DMS79 (cell line): ENCODE measurements at places on chromosomes 7 and 10.

GRCh38 chr10:18203471-18203870 is 63.2 kb downstream of the CACNB2 start:
- DNase-seq: no peak

DNA sequence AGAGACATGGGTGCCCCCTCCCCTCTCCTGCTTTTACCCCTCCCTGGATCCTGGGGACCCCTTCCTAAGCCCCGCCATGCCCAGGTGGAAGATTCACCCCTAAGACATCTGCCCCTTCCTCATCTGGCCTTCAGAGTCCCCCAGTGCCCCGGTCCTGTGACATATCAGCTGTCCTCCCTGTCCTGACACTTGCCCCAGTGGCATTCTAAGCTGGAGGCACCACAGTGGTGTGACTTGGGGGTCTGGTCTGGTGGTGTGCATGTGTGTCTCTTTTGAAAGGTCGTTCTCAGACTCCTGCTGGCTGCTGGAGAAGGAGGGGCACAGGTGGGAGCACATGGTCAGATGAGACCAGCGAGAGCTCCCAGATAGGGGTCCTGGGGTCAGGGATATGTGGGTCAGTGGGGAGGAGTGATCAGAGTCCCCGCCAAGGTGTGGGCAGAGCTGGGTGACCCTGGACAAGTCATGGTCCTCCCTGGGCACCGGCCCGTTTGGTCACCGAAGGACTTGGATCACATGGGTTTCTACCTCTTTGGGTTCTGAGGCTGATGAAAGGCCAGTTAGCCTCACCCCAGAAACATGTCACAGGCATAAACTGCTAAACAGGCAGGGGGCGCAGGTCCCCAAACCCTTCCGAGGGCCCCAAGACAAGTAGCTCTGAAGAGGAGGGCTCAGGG is 645 bp upstream of the TFR2 start:
- DNase-seq: no peak

- peak; percentile 39 for DNase-seq
These were observed 194.8 kb downstream of the TMEM178B start for GRCh38 chr7:141268614-141269013.

- no peak for DNase-seq
These were observed 55.6 kb downstream of the MRPL32 start for GRCh38 chr7:42987648-42988214.

GRCh38 chr10:11913079-11913641 is 90.0 kb downstream of the PROSER2 start:
- no peak for DNase-seq

GRCh38 chr7:128954830-128955802 is 17.4 kb downstream of the IRF5 start:
- no peak for DNase-seq

DNA sequence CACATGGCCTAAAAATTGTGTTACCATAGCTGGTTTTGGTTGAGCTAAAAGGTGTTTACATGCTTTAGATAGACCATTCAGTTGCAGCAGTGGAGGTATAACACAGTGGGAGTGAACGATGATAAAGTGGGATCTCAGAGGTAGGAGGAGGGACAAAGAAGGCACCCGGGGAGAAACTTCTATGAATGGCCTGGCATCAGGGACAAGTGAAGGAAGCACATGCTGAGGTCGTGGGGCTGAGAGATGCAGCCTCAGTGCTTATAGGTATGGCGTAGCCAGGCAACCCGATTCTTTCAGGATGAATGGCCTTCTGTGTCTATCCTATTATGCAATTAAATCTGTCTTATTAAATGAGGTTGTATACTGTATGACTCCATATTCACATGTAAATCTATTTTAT is 3.9 kb upstream of the CDK6 start:
- no peak for DNase-seq

DNA sequence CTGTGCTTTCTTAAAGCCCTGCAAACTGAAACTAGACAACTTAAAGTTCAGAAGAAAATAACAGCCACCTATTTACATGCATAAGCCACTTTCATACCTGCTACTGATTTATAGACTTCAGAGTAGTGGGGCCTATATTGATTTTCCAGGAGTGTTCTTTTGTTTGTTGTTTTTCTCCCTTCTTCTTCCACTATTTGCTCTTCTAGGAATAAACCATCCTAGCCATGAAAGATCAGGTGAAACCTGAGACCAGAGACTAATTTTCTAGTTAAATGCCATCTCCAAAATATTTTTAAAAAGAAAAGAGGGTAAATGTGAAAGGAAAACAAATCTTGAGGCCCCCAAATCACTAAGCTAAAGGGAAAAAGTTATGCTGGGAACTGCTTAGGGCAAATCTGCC is 72.4 kb upstream of the C1GALT1 start:
- no peak for DNase-seq

- no peak for DNase-seq
These were observed 12.3 kb upstream of the CRPPA start for GRCh38 chr7:16433568-16434122.

DNA sequence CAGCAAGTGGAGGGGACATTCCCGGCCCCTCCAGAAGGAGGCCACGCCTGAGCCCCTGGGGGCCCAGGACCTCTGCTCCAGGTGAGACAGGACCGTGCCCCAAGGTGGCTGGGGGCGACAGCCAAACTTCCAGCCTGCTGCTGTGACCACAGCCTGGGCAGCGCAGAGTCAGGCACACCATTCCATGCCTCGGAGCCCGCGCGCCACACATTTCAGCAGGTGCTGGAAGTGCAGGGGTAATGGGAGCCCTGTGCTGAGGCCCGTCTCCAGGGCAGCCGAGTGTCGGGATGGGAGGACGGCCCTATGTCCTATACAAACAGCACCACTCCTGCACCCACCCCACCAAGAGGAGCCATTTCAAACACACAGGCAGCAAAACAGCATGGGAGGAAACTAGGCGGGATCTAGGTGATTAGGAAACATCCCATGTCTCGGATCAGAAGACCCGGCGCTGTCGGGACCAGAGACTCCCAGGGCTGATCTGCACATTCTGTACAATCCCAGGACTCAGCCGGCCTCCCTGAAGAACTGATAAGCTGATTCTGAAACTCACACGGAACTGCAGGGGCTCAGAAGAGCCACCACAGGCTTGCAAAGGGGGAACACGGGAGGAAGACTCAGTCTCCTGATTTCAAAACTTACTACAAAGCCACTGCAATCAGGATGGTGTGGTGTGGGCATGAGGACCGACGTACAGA is 272.3 kb downstream of the ELFN1 start:
- no peak for DNase-seq

DNA sequence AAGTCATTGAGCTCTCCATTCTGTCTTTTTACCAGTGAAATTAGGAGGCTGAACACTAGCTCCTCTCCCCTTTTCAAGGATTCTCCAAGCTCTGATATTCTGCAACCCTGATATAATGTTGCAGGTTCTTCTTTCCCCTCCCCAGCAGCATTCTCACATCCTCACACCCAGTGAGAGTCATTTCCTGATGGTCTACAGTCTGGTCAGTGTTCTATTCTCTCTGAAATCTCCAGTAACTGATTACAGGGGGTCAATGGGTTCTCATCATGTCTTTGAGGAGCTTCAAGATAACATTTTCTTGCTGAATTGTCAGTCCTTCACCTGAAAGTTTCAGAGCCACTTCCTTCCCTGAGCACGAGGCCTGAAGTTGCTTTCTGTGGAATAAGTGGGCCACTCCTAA is 299.4 kb downstream of the PTEN start:
- no peak for DNase-seq

- DNase-seq: peak; percentile 2
These were observed 55.5 kb upstream of the LOXL4 start for GRCh38 chr10:98323221-98324164.

GRCh38 chr7:77791336-77791735 is 6.9 kb downstream of the TMEM60 start:
- DNase-seq: peak; percentile 64

DNA sequence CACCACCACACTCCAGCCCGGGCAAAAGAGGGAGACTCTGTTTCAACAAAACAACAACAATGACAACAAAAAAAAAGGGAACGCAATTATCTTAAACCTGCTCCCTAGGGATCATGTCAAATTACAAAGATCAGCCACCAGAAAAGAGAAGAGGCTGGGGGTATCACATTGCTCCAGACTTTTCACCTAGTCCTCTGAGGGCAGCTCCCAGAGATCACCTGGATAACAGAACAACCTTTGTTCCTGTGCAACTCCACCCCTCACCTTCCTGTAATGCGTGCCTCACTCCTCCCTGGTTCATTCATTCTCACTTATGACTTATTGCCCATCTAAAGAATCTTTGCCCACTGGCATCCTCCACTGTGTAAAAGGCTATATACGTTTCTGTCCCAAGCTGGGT is 31.8 kb downstream of the SVOPL start:
- no peak for DNase-seq

GRCh38 chr10:61606959-61607907 is 55.5 kb upstream of the CABCOCO1 start:
- no peak for DNase-seq

- no peak for DNase-seq
These were observed 471.6 kb downstream of the SH2D4B start for GRCh38 chr10:81009296-81009695.

DNA sequence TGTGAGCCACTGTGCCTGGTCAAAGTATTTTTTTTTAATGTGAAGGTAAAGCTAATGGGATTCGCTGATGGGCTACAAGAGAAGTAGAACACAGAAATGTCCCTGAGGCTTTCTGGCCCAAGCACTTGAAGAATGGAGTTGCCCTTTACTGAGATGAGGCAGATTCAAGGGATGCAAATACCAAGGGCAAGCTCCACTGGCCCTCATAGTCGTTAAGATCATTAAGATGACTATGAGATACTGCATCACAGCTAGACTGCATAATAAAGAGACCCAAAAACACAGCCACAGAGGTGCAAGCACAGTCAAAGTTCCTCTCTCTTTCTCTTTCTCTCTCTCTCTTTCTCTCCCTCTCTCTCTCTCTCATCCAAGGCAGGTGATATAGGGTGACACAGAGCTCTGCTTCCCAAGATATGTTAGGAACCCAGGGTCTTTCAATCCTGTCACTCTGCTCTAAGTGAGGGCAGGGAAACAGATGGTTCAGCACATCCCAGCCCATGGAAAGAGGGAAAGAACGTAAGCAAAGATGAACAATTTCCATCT is 117.4 kb downstream of the SFMBT2 start:
- DNase-seq: no peak

DNA sequence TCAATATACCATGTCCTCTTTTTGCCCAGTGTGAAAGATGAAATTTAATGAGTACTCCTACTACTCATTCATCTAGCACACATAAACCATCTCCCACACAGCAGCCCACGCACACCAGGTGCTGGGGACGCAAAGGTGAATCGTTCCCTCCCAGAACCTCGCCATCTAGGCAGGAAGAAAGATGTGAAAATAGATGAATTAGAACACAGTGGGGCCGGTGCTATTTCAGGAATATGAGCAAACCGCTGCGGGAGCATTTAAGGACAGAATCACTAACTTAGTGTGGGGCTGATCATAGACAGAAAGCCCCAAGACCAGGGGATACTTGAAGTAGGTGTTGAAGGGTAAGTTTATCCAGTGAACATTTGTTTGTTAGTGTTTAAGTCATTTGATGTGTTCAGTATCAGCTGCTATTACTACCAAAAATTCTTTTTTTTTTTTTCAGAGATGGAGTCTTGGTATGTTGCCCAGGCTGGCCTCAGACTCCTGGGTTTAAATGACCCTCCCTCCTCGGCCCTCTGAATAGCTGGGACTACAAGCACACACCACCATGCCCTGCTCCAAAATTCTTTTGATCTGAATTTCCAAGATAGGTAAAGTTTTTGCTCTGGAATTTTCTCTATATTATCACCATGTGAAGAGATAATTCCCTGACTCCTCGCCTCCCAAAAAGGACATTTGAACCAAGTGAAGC is 48.8 kb downstream of the CPXM2 start:
- no peak for DNase-seq

DNA sequence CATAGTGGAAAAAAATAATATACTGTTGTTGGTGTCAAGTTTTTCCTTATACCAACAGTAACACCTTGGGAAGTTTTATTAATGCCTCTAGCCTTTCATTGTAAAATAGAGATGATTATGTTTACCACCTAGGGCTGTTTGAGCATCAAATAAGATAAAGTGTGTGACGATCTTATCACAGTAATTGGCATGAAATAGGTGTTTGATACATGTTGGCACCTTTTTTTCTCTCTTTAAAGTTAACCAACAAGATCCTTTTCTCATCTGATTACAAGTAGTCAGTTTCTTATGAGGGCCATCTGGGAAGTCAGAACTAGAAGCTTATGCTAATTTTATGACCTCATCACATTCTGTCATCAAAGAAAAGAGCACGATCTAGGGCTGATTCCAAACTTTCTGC is 669.5 kb downstream of the CCSER2 start:
- DNase-seq: no peak

DNA sequence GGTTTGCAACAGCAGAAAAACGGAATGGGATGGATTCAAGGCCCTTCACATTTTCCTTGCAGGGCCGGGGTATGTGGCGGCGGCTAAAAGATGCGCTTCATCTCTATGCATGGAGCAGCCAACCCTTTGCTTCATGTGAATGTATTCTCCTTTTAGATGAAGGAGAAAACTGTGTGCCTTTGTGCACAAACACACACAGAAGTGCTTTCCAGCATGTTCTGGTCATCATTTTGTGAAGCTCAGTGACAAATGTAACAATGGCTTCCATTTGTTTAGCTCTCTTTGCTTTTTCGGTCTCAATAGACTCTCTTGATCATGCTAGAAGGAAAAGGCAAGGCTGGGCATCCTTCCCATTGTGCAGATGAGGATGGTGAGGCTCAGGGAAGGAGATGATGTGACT is 161.7 kb upstream of the MKI67 start:
- DNase-seq: no peak

GRCh38 chr7:121016966-121017365 is 28.5 kb downstream of the CPED1 start:
- no peak for DNase-seq

DNA sequence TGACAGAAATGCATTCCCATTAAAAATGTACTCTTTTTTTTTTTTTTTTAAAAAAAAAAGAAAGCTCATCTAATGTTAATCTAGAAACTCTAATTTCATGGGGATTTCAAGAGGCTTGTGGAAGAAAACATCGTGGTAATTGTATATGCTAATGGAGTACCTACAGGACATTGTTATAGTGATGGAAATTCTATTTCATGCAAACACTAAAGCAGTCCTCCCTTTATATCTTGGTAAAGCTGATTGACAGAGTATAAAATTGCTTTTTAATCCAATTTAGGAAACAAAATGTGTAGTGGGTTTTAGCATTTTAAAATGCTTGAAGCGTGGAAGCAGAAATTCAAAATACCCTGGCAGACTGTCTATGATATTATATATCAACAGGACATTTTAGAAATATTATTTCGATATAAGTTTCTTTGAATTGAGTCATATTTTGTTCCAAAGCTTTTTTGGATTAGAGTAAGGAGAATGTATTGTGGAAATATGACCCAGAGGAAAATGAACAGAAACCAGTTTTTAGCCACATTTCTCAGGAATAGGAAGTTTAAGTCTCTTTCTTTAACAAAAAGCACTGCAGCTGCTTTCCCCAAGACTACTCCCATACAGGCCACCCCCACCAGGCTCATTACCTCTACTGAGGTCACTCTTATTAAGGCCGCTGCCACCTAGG is 121.9 kb downstream of the WNT2 start:
- DNase-seq: no peak
